ENCODE measurements at places on chromosomes 6 and 20.

GRCh38 chr6:158999154-158999665 lies 792 bp downstream of the RSPH3 start:
- peak overlapping the region; percentile 92 for H3K27ac ChIP-seq
- peak overlapping the region; percentile 55 for H3K4me3 ChIP-seq
- peaks cover 23% of the 10 kb centered on the region for H3K4me1 ChIP-seq
- H3K27me3 ChIP-seq = no peaks in the 10 kb centered on the region
- no peaks in the 10 kb centered on the region for H3K36me3 ChIP-seq

DNA sequence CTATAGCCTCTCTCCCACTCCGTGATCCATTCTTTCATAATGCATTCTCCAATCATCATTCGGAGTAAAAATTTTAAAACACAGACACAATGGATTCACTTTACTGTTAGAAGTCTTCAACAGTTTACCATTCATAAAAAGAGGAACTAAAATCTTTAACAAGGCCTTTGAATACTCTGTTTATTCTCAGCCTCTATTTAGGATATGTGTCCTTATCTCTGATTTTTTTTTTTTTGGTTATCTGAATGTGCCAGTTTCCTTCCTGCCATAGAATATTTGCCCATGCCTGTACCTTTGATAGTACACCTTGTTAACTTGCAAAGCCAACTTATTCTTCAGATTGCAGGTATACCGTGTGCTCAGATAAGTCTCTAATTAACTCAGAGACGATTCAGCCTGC lies 11.1 kb downstream of the CRISP1 start:
- no peaks in the 10 kb centered on the region for H3K27me3 ChIP-seq
- no peaks in the 10 kb centered on the region for H3K4me1 ChIP-seq
- H3K4me3 ChIP-seq = no peak overlapping the region

- no peak for DNase-seq
- H3K27me3 ChIP-seq = no peaks in the 10 kb centered on the region
- no peaks in the 10 kb centered on the region for H3K36me3 ChIP-seq
- no peaks in the 10 kb centered on the region for H3K4me1 ChIP-seq
- no peak overlapping the region for H3K4me3 ChIP-seq
These were observed 278.4 kb upstream of the PTCHD4 start for GRCh38 chr6:48389146-48390043.

- H3K36me3 ChIP-seq = no peaks in the 10 kb centered on the region
- DNase-seq = no peak
- no peaks in the 10 kb centered on the region for H3K4me1 ChIP-seq
- H3K4me3 ChIP-seq = no peak overlapping the region
- no peak overlapping the region for H3K27ac ChIP-seq
These were observed 348.7 kb downstream of the CD83 start for GRCh38 chr6:14466278-14466677.

- H3K4me1 ChIP-seq = peaks cover 16% of the 10 kb centered on the region
- no peaks in the 10 kb centered on the region for H3K36me3 ChIP-seq
- no peaks in the 10 kb centered on the region for H3K27me3 ChIP-seq
- no peak for DNase-seq
- H3K27ac ChIP-seq = no peak overlapping the region
- no peak overlapping the region for H3K4me3 ChIP-seq
These were observed 5.1 kb downstream of the HLA-C start for GRCh38 chr6:31266567-31267360.

DNA sequence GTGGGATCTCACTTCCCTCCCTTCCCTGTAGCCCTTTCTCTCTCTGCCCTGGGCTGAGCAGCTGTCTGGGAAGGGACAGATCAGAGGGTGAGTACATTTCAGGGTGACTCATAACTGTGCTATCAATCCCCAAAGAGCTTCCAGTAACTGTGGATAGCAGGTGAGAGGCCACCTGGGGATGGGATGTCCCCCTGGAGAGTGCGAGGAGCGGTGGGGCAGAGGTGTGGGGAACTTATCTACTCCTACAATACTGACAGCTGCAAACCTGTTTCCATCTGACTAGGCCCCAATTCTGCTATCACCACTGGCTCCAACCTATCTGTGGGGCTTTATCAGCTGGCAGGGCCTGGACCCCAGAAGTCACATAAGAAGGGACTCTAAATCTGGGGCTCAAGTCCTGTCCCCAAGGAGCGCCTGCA lies 32.6 kb downstream of the KCNK5 start:
- no peaks in the 10 kb centered on the region for H3K4me1 ChIP-seq
- H3K27ac ChIP-seq = peak overlapping the region; percentile 11
- H3K36me3 ChIP-seq = peaks cover 21% of the 10 kb centered on the region
- no peak overlapping the region for H3K4me3 ChIP-seq
- no peak for DNase-seq

DNA sequence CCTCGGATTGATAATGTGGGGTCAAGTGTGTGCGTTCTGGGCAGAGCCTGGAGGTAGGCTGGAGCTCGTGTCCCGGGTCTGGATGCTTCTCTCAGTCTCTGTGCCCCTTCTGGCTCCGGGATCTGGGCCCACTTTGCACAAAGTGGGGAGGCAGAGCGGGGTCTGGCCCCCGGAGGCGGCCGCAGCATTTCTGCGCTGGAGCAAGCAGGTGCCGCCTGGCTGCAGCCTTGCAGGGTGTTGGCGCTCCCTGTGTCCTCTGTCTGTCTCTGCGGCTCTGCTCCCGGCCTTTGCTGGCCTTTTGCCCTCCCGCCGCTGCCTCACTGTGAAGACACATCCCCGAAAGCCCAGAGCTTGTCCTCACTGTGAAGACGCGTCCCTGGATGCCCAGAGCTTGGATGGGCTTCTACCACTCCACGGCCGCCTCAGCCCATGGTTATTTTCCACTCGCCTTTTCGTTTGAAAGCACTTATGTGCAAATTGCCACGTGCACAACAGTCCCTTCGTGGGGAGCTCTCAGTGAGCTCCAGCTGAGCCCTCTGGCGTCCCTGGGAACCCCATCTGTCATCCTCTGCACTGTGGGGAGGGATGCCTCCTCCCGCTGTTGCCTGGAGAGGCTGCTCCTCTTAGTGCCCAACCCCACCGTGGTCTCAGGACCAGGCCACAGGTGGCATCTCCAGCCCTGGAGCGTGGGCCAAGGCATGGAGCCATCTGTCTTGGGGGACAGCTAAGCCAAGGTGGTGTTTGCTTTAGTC lies 17.4 kb downstream of the SLCO4A1 start:
- no peak overlapping the region for H3K4me3 ChIP-seq
- H3K27ac ChIP-seq = no peak overlapping the region
- H3K4me1 ChIP-seq = peaks cover 12% of the 10 kb centered on the region
- DNase-seq = no peak

DNA sequence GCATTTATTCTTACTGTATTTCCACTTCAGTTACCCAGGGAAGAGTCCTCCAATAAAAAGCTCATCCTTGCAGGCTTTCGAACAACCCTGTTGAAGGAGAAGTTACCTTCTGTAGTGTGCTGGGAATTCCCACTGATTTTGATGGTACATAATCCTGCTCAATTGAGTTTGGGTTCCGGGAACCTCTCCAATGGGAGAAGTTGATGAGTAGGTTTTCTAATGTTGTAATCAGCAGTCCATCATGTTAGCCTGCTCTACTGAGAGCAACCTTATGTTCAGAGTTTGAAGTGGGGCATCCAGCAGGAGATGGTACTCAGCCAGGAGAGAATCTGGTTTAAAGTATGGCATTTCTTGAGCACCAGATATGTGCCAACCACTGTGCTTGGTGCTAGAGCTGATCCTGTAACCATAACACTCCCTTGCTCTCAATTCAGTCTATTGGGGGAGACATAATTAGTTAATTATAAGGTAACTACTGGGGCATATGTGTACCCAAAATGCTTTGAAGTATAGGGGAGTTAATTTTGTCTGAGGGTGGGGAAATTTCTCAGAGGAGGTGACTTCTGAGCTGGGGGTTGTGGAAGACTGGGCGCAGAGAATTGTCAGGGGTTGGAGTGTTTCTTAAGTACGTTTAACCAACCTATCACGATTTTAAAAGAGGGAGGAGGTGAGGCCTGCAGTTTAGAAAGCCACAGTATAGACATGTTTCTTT lies 2.1 kb downstream of the TOP1 start:
- no peaks in the 10 kb centered on the region for H3K27me3 ChIP-seq
- no peaks in the 10 kb centered on the region for H3K36me3 ChIP-seq
- peak overlapping the region; percentile 100 for H3K27ac ChIP-seq
- H3K4me1 ChIP-seq = peaks cover 50% of the 10 kb centered on the region

- DNase-seq = no peak
- no peaks in the 10 kb centered on the region for H3K4me1 ChIP-seq
- no peak overlapping the region for H3K27ac ChIP-seq
- H3K4me3 ChIP-seq = no peak overlapping the region
These were observed 165.4 kb downstream of the SLC35B3 start for GRCh38 chr6:8269872-8270454.

DNA sequence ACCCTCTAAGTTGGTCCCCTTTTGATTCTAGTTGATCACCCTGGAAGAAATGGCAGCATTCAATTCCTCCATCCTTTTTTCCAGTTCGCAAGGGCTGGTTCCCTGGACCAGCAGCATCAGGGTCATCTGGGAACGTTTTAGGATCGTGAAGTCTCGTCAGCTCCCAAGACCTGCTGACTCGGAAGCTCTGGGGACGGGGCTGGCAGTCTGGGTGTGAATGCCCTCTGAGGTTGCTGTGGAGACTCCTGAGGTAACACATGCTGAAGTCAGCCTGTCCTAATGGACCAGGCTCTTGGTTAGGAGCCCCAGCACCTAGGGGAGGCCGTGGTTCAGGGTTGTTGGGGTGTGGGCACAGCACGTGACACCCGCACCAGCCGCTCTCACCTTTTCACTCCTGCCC lies 164.1 kb downstream of the SYNDIG1 start:
- DNase-seq = no peak
- H3K36me3 ChIP-seq = no peaks in the 10 kb centered on the region
- H3K27ac ChIP-seq = no peak overlapping the region
- H3K27me3 ChIP-seq = no peaks in the 10 kb centered on the region
- no peak overlapping the region for H3K4me3 ChIP-seq

- DNase-seq = no peak
- no peaks in the 10 kb centered on the region for H3K27me3 ChIP-seq
- H3K36me3 ChIP-seq = no peaks in the 10 kb centered on the region
- no peak overlapping the region for H3K4me3 ChIP-seq
- H3K4me1 ChIP-seq = no peaks in the 10 kb centered on the region
These were observed 490.2 kb downstream of the EPM2A start for GRCh38 chr6:145245119-145245518.

GRCh38 chr6:159106627-159107241 lies 61.9 kb upstream of the TAGAP start:
- no peaks in the 10 kb centered on the region for H3K27me3 ChIP-seq
- peaks cover 14% of the 10 kb centered on the region for H3K4me1 ChIP-seq
- no peak overlapping the region for H3K27ac ChIP-seq
- no peak overlapping the region for H3K4me3 ChIP-seq
- no peak for DNase-seq
- no peaks in the 10 kb centered on the region for H3K36me3 ChIP-seq

- DNase-seq = no peak
- H3K36me3 ChIP-seq = no peaks in the 10 kb centered on the region
- H3K4me1 ChIP-seq = no peaks in the 10 kb centered on the region
- H3K4me3 ChIP-seq = no peak overlapping the region
- H3K27me3 ChIP-seq = no peaks in the 10 kb centered on the region
These were observed 166.1 kb downstream of the HS3ST5 start for GRCh38 chr6:114176726-114177125.

DNA sequence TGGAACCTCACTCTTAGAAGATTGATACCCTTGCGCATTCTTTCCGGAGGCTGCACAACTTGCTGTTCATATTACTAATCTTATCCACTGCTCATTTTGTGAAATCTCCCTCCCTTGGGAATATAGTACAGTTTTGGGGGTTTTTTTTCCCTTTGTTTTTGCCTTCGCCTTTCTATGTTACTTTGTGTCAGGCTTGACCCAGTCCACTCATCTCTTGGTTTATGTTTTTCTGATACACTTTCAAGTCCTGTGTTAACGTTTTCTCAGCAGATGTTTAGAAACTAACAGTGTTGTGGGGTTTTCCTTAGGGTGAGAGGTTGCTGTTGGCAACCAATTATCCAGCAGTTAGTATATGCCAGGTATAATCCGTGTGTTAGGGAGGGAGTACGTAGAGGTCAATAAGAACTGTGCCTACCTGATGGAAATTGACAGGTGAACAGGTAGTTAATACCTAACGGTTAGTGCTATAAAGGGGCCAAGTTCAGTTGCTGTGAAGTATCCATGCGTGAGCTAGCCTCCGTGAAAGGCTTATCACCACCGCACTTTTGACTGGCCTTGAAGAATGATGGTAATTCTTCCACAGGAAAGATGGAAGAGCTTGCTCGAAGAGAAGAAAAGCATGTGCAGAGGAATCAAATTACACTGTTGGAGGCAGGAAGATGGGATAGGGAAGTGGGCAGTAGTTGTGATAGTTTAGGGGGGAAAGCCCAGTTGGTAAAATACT lies 1.4 kb downstream of the NFYA start:
- H3K4me1 ChIP-seq = peaks cover 36% of the 10 kb centered on the region
- peak overlapping the region; percentile 97 for H3K4me3 ChIP-seq
- DNase-seq = no peak
- peak overlapping the region; percentile 100 for H3K27ac ChIP-seq

GRCh38 chr20:49915118-49915379 lies 280 bp downstream of the SPATA2 start:
- no peaks in the 10 kb centered on the region for H3K27me3 ChIP-seq
- DNase-seq = no peak
- peak overlapping the region; percentile 95 for H3K4me3 ChIP-seq
- peaks cover 43% of the 10 kb centered on the region for H3K4me1 ChIP-seq

- no peak overlapping the region for H3K4me3 ChIP-seq
- peaks cover 15% of the 10 kb centered on the region for H3K4me1 ChIP-seq
- H3K27me3 ChIP-seq = no peaks in the 10 kb centered on the region
- H3K27ac ChIP-seq = no peak overlapping the region
- H3K36me3 ChIP-seq = no peaks in the 10 kb centered on the region
- DNase-seq = no peak
These were observed 42.9 kb downstream of the TXLNB start for GRCh38 chr6:139248911-139249310.

GRCh38 chr20:5031206-5031557 lies 29.9 kb upstream of the SLC23A2 start:
- DNase-seq = peak; percentile 33
- no peaks in the 10 kb centered on the region for H3K36me3 ChIP-seq
- no peaks in the 10 kb centered on the region for H3K27me3 ChIP-seq
- no peaks in the 10 kb centered on the region for H3K4me1 ChIP-seq
- no peak overlapping the region for H3K27ac ChIP-seq
- H3K4me3 ChIP-seq = no peak overlapping the region

- no peak overlapping the region for H3K27ac ChIP-seq
- no peaks in the 10 kb centered on the region for H3K4me1 ChIP-seq
- no peaks in the 10 kb centered on the region for H3K27me3 ChIP-seq
These were observed 213.9 kb upstream of the SSTR4 start for GRCh38 chr20:22821081-22821727.
